Mesothelial cell of epicardium (in vitro differentiated cells): ENCODE measurements at places on chromosomes 16 and 17.

DNA sequence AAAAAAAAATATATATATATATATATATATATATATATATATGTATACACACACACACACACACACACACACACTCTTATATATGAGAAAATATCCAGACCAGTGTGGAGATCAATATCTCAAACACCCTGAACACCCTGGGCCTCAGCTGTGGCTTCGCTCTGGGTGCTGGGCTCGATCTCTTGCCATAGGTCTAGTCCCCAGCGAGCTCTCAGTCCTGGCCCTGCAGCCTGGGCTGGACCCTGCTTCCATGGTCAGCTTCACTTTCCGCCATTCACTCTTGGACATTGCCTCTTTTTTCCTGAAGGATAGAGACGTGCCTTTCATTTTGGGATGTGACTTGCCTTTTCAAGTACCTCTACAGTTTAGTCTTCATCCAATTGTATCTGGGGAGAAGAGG, 341.7 kb downstream of the CPPED1 start:
- no peak for DNase-seq

DNA sequence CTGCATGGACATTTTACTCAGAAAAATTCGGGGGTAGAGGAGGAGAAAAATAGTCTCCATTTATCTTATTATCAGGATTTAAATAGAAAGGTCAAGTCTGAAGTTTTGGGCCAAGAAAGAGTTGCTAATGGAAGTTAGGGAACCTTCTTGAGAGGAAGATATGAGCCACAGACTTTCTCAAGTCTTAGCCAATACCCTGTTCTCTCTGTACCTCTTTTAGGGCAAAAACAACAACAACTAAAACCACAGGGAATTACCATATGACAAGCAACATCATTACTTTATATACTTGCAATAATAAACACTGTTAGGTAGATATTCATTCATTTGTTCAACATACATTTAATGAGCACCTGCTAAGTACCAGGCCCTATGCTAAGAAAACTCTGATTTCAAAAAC, 282.2 kb upstream of the CDH5 start:
- no peak for DNase-seq

- DNase-seq: no peak
Observed at GRCh38 chr16:28280881-28281836, 11.2 kb upstream of the SBK1 start.

GRCh38 chr16:9499941-9500593, 408.6 kb downstream of the HAPSTR1 start:
- DNase-seq: no peak

DNA sequence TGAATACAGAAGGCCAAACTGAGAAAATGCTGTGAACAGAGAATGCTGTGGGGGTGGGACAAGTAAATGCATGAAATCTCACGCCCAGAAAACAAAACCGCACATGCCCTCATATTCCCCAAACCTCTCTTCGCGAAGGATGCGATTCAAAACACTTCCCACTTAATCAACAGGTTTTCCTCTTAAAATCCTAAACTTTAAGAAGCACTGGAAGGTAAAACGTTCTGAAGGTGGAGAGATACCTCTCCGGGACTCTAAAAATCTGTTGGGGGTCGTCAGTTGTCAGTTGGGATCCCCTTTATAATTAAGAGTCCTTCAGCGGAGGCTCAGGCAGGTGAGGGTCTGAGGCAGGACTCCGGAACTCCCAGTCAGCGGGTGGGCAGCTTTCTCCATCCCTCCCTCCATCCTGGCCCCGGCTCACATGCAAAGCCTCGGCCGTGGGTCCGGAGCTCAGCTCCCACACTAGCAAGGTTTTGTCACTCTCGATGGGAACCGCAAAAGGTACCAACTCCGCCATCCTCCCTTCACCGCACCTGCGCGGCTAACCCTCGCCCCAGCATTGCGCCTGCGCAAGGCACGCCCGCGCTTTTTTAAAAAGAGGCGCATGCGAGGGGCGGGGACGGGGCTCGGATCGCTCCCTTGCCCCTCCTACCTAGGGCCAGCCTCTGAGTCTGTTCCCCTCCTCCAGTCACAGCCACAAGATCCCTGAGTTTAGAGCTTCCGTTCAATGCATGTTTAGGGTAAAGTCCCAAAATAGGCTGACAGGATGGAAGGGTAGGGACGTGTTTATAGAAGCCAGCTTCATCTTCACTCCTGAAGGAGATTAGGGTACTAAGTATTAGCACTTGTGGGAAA, at the start of gene RDM1:
Gene RDM1 (minus strand): TSS at position 563 of the 855 bp plus-strand sequence. CDS start 46 bp downstream, at position 517.
- DNase-seq: peak; percentile 75

DNA sequence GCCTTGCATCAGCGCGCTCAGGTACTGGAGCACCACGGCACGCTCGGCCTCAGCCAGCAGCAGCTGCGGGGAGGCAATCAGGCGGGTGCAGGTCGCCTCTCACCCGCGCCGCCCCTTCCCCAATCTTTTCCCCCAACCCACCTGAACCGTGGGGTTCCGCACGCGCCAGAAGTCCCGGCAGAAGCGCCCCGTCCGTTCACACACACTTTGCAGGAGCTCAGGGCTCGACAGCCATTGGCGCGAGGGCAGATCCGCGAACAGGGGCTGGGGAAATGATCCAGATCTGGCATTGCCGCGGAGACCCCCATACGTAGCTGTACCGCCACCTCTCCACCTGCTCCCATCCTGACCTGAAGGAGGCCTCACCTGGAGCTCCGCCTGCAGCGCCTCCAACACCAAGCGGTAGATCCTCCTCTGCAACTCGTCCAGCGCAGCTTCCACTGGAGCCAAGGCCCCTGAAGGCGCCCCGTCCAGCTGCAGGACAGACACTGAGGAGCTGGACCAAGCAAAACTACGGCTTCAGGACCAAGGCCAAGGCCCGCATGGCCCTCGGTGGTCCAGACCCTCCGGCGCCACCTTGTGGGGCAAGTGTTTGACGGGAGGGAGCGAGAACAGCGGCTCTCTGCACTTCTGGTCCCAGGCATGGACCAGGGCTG, 1.4 kb upstream of the MATCAP1 start:
- DNase-seq: peak; percentile 84
